Epithelial cell of prostate (primary cell): ENCODE measurements at places on chromosomes 16 and 17.

DNA sequence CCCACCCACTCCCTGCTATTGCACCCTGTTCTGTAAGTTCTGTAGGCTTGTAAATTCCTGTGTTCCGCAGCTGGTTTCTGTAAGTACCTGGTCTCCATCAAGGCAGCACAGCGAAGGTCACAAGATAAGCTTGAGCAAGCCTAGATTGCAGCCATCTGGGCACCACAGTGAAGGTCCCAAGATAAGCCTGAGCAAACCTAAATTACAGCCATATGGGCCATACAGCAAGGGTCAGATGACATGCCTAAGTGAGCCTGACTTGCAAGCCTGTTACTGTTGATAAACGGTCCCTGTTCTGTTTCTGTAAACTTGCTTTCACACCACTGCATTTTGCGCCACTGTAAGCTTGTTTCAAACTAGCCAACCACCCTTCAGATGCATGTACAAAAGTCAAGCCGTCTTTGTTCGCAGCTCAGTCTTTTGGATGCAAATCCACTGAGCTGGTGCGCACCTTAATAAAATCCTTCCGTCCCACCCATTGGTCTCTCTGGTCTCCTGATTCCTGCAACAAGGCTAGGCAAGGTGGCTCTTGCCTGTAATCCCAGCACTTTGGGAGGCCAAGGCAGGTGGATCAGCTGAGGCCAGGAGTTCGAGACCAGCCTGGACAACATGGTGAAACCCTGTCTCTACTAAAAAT, 42.6 kb upstream of the ATF7IP2 start:
- no peak for DNase-seq

DNA sequence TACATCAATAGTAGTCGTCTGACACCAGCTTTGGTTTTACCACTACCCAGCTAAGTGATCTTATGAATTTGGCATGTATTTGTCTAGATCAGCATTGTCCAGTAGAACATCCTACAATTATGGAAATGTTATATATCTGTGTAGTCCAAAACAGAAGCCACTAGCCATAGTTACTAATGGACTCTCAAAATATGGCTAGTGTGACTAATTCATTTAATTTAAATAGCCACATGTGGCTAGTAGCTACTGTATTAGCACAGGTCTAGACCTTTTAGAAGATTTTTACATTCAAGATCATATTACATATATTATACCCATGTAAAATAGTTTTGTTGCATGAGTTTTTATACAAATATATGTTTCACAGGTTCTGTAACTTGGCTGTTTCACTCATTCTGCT, 27.0 kb upstream of the NFAT5 start:
- no peak for DNase-seq

DNA sequence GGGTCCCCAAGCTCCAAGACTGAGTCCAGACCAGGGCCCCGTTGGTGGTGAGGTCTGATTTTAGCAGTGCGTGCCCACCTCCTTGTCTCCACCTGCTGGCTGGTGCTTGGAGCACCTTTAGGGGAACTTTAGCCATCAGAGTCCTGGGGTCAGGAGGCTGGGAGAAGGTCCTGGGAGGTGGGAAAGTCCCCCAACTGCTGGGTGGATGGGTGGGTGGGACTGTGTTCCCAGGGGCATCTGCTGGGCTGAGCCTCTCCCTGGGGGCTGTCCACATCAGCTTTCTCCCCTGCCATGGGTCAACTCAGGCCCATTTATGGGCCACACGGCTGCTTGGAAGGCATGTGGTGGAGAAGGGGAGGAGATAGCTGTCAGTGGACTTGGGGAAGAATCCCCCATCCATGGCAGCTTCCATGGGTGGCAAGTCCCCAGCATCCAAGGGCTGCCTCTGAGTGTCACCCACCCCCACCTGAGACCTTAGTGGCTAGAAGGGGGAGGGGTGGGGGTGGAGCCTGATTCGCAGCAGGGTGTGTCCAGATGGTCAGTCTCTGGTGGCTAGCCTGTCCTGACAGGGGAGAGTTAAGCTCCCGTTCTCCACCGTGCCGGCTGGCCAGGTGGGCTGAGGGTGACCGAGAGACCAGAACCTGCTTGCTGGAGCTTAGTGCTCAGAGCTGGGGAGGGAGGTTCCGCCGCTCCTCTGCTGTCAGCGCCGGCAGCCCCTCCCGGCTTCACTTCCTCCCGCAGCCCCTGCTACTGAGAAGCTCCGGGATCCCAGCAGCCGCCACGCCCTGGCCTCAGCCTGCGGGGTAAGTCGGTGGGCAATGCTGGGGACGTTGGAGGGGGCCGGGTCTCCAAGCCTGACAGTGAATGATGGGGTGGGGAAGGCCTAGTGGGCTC, at the start of gene TRPV2:
TSS of gene TRPV2 (plus strand) at position 541 of the 894 bp plus-strand sequence. CDS start 2,098 bp downstream, outside the sequence.
- DNase-seq = no peak

DNA sequence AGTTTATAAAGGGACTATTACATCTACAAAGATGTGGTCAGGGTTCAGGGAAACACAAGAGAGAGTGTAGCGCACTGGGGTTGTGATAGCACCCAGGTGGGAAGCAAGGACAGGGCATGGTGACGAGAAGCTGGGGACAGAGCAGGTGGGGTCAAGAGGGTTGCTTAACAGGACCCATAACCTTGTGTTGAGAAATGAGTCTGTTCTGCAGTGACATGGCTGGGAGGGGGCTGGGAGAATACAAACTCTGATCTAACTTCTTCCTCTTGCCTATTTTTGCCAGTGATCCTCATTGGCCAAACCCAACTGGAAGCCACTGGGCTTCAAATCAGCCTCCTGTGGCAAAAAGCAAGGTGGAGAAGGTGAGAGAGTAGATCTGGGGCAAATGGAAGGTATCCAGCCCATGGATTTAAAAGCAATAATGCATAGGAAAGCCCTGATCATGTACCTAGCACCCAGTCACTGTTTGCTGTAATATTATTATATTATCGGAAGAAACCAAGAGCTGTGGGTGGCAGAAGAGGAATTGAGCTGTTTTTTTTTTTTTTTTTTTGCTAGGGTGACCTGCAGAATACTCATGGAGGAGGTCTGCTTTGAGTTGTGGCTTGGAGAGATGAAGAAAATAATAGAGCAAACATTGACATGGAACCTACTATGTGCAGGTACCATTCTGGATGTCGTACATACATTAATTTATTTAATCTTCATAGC, 76.9 kb upstream of the ZFHX3 start:
- DNase-seq = no peak

- no peak for DNase-seq
Observed at GRCh38 chr17:18371455-18371854, 6.1 kb upstream of the EVPLL start.

DNA sequence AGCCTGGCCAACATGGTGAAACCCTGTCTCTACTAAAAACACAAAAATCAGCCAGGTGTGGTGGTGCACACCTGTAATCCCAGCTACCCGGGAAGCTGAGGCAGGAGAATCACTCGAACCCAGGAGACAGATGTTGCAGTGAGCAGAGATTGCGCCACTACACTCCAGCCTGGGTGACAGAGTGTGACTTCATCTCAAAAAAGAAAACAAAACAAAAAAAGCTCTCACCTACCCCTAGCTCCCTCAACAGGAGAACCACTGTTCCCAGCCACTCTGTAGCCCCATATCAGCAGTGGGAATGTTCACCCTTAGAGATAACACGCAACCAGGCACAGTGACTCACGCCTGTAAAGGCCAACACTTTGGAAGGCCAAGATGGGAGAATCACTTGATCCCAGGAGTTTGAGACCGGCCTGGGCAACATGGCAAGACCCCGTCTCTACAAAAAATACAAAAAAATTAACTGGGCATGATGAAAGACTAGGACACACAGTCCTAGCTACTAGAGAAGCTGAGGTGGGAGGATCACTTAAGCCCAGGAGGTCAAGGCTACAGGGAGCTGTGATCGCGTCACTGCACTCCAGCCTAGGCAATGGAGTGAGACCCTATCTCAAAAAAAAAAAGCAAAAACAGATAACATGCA, 5.4 kb downstream of the TMC8 start:
- no peak for DNase-seq
